ENCODE measurements at places on chromosomes 7 and 10.

GRCh38 chr7:6419310-6419773, 28.4 kb downstream of the DAGLB start:
- DNase-seq = no peak

- DNase-seq = no peak
These were observed 40.6 kb downstream of the LRRC17 start for GRCh38 chr7:102953406-102953805.

DNA sequence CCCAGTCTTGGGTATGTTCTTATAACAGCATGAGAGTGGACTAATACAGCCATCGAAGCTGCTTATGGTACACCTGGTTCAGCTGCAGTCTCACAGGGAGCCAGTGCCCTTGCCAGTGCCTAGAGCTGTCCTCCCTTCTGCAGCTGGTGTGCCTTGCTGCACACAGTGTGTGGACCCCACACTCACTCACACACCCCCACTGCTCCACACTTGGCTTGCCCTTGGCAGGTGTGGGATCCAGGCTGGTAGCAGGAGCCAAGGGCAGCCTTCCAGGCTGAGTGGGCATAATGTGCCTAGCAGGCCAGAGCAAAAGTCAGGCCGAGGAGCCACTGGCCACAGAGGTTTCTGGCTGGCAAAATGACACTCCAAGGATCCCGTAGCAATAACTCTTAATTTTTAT, 217.3 kb downstream of the GPR158 start:
- DNase-seq = no peak

GRCh38 chr7:120304674-120305073, 31.7 kb downstream of the KCND2 start:
- DNase-seq = no peak

- DNase-seq = no peak
These were observed 161.7 kb downstream of the NRBF2 start for GRCh38 chr10:63294781-63295180.

Measured in NCI-H187 (cell line).